ENCODE measurements at places on chromosomes 12 and 14. TPM values are rescaled to one million over a fixed set of nuclear protein-coding genes. Genes with fewer than 3 reads are reported as not detected.

Gene KRT73
- not detected for total RNA-seq

Gene SYNE2
- 203 TPM for total RNA-seq

Gene TMEM229B
- 7.0 TPM for total RNA-seq

Gene DPPA3
- total RNA-seq, result not detected

Gene SERPINA3
- 0.99 TPM for total RNA-seq

Gene CISTR
- total RNA-seq, result not detected

Gene CARMIL3
- 7.8 TPM for total RNA-seq

Data from camera-type eye (tissue), 1 donor.